ENCODE measurements at places on chromosomes 1 and 21.
A peak's percentile ranks its signal among the peaks of the same experiment; 100 is the strongest.

GRCh38 chr1:67162954-67163353, 3.3 kb upstream of the IL23R start:
- DNase-seq, result peak; percentile 8

DNA sequence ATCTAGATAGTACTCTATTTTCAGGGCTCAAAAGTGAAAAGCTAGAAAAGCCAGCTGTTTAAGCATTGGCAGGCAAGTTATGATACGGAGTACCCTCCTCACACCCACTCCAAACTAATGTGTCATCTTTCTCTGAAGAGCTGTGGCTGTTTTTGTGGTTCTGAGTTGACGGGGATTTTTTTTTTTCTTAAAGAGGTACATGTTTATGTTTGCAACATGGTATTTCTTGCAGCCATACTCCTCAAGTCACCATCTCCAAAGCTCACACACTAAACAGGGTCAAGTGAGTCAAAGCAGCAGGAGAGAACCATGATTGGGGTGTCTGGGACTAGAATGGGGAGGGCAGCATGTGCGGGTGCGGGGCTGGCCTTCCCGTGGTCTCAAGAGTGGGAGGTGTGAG, 347.2 kb downstream of the DISC1 start:
- DNase-seq, result no peak

GRCh38 chr1:47651311-47652089, 213.7 kb downstream of the FOXD2 start:
- no peak for DNase-seq

DNA sequence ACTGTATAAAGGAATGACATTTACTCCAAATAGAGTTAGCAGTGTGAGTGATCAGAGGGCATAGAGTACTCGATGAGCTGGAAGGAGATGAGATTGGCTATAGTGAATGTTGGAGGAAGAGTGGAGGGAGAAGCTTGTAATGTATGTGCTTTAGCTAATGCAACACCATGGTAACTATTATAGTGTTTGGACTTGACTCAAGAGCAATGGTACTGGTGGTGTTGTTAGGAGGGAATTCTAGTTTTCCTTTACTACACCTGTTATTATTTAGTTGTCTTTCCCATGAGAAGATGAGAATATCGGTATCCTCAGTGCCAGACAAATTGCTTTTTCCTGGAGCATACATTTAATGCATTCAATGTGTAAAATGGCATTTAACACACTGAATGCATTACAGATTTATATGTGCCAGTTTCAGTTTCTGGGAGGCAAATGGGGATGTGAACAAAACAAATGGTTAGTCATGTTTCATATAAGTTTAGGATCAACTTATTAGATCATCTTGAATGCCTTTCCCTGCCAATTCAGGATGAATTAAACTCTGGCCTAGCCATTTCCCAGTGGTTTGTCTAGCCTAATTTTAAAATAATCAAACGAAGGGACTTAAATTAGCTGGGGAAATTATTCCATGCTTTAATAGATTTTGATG, 291.1 kb upstream of the ADAMTS5 start:
- DNase-seq, result no peak

GRCh38 chr1:31902510-31902860, 35.7 kb downstream of the PTP4A2 start:
- DNase-seq, result no peak

All from GM20000 (cell line).